ENCODE measurements at places on chromosomes 1 and 21. TPM values are rescaled to one million over a fixed set of nuclear protein-coding genes. Genes with fewer than 3 reads are reported as not detected.

ICOSLG gene
- 0.41 TPM for total RNA-seq

DNA sequence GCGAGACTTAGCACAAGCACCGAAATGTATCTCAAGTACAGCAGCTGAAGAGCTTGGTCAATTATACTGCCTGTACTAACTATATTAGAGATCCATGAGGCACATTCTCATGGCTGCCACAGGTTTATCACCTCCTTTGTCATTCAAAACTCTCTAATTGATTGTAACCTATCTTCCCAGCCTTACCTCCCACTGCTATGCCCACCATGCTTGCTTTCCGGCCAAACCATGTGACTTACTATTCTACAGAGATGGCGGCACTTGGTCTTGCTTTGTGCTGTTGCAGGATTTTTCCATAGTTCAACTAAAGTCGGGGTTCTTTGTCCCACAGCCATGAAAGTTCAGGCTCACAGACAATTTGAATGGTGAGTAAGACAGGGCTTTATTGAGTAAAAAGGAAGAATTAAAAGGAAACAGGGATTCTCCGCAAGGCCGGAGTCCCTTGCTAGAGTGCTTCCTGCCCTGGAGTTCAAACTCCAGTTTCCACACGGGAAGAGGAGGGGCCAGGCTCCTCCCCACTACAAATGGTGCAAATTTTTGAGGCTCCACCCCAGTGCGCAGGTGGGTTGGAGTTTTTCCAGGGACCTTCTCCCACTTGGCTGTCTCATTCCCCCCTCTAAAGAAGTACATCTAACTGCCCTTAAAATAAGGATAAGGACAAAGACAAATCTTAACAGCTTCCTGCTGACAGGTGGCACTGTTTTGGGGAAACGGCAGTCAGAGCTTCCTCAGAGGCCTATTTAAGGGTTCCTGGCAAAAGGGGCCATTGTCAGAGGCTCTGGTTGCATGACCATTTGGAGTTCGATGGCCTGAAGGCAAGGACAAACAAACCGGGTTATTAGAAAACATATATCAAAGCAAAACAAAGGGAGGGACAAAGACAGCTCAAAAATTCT is 28.7 kb downstream of the FMO2 start:
- DNase-seq: no peak

DNA sequence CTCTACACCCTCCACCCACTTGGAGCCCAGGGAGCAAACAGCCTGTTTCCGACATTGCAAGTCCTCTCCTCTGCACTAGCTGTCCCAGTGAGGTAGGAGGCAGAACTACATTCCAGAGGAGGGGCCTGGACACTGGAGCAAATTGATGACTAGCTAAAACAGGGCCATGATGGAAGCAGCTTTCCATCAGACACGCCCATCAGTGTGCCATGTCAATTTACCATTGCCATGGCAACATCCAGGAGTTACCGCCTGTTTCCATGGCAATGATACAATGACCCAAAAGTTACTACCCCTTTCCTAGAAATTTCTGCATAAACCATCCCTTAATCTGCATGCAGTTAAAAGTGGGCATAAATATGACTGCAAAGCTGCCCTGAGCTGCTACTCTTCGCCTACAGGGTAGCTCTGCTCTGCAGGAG is 647.1 kb downstream of the PTPRU start:
- no peak for DNase-seq

GRCh38 chr1:207361889-207362288 is 40.4 kb downstream of the CD55 start:
- DNase-seq: no peak

DNA sequence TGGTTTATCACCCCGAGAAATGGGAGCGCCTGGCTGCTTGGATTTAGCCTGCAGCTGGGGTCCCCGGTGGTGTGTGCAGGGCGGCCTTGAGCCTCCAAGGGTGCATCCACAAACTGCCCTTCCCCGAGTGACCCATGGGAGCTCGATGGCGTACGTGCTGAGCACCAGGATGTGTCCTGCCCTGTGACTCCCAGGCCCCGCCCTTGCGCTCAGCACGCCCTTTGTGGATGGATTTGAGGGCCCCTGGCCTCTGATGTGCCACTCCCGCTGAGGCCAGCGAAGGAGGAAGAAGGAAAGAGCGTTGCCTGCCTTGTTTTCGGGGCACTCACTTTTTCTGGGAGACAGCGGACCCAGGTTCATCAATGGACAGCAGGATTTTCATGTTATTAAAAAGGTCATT is 1.7 kb upstream of the TFF3 start:
- no peak for DNase-seq

FOXE3 gene
- total RNA-seq: not detected

FNDC5 gene
- 15.5 TPM for total RNA-seq

- DNase-seq: no peak
Observed at GRCh38 chr1:246169019-246169418, 338.1 kb downstream of the SMYD3 start.

- no peak for DNase-seq
Observed at GRCh38 chr1:1788646-1789431, 10.6 kb upstream of the NADK start.

DNA sequence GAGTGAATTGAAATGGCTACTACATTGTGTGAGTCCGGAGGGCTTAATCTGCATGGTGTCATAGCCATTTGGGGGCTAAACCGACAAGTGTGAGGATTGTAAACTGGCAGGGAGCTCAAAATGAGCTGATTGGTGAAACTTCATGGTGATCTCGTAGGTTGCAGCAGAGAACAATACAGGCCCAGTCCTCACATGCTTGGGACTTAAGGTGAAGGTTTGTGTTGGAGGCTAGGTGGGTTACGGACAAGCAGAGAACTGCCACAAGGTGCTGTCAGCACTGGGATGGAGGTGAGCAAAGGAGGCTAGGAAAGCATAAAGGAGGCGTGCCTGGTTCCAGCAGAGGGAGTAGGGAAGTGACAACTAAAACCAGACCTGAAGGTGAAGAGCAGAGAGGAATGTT is 9.4 kb downstream of the PGM1 start:
- no peak for DNase-seq

SPSB1 gene
- total RNA-seq: 2.9 TPM

YOD1 gene
- total RNA-seq: 20.8 TPM

DNA sequence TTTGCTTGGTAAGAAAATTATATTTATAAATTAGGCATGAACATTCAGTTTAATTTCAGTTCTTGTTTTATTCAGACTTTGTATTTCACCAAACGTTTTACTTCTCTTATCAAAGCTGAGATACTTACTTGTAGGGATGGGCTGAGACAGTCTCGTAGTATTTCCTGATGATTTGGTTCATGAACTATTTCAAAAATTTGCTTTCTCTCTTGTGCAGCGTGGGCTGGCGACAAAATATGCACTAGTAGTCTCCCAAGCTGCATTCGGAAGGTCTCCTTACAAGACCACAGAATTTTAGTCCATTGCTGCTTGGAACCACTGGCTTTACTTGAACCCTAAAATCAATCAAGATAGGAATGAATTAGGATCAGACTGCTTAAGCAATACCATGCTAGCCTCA is 91.7 kb upstream of the GNG4 start:
- no peak for DNase-seq

DNA sequence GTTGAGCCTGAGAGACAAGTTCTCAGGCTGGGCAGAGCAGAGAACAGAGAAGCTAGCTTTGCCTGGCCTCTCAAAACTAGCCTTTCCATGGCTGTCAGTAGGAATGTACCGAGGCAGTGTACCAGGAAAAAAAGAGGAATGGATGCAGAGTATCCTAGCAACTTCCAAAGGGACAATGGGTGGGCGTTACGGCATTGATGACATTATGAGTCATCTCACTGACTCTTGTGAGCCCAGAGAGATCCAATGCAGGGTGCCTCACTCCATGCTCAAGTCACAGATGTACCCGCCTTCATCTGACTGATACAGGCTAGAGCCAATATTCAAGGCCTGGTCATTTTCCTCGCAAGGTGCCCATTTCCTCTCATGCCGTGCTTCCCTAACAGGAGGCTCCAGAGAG is 51.4 kb upstream of the C8B start:
- DNase-seq: no peak

VTCN1 gene
- 0.41 TPM for total RNA-seq

AMIGO1 gene
- total RNA-seq: 8.2 TPM

DNA sequence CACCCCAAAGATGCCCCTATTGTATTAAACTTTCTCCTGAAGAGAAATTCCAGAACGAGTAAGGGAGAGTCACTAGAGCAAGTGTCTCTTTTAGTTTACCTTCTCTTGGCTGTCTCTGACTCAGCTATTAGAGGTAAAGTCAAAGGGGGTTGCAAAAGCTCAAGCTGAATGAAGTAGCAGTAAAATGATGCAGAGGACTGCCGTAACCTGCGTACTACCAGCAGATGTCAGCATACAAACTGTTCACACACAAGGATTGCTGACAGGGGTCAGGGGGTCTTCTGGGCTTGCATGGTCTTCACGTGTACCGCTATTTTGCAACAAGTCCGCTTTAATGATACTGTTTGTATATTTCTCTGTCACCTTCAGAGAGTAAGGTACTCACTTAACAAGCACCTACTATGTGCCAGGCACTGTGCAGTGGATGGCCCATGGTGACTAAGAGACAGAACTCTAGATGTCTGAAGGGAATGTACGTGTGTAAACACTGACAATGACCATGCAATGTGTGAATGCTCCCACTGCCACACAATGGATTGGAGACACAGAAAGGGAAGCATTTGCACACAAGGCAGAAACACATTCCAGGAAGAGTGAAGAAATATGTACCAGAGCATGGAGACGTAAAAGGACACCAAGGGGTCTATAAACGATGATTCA is 34.9 kb downstream of the CHML start:
- no peak for DNase-seq

C4BPA gene
- not detected for total RNA-seq

DNA sequence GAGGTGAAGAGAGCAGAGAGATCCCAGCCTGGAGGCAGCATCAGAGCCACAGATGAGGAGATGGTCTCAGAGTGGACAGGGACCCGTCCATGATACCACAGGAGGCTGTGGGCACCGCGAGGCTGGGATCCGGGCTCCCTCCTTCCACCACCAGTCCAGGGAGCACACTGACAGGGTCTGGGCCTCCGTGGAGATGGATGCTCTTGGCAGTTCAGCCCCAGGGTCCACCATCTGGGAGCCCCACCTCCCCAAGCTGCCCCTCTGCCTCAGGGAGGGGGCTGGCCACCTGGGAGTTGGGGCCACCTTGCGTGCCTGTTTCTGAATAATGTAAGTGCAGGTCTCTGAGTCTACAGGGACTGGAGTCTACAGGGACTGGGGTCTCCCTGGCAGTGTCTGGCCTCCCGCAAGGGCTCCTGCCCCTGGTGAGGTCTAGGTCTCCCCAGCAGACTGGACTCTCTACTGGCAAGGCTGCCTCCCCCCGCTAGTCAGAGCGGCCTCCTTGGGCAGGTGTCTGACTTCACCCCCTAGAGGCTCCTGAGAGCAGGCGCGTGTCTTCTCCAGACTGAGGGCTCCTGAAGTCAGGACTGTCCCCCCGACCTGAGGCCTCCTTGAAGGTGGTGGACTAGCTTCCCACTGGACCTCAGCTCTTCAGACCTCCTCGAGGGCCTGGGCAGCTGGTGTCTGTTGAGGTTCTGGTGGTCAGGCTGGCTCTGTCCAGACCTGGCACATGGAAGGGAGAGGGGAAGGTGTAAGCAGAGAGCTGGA is 218.5 kb downstream of the PTPRU start:
- no peak for DNase-seq

CFAP45 gene
- total RNA-seq: under 0.01 TPM

- DNase-seq: no peak
Observed at GRCh38 chr21:10641107-10641506, 119.7 kb downstream of the TPTE start.

- no peak for DNase-seq
Observed at GRCh38 chr1:232263452-232263851, 366.5 kb downstream of the SIPA1L2 start.

ACKR1 gene
- total RNA-seq: 0.41 TPM

DNA sequence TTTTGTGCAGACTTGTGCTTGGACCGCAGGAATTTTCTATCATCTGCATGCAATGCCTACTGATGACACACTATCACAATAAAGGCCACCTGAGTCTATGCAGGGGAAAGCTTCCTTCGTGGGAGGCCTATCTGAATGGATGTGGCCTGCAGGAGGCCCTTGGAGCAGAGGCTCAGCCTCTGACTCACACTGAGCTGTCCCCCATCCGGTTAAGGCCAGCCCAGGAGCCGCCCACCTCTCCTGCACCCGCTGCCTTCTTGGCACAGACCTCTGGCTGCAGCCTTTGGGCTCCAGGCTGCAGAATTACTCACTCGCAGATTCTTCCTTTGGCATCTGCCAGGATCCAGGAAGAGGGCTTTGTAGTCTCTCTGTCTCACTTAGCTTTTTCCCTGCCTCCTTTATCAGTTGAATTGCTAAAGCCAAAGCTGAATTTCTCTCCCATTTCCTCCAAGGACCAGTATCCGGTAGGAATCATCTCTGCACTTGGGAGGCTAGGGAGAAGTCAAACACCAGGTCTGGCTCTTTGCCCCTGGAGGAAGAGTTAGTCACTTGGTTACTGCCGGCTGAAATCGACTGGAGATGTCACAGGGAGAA is 65.1 kb upstream of the JUN start:
- peak; percentile 28 for DNase-seq

AKNAD1 gene
- 5.3 TPM for total RNA-seq

All from frontal cortex (tissue), 4 donors.